ENCODE measurements at places on chromosomes 11 and 22.
A peak's percentile ranks its signal among the peaks of the same experiment; 100 is the strongest.

GRCh38 chr11:14330881-14331280 is 28.1 kb downstream of the RRAS2 start:
- no peak for DNase-seq

- no peak for DNase-seq
Measured at GRCh38 chr11:100810146-100810545, 123.1 kb downstream of the ARHGAP42 start.

GRCh38 chr11:518463-519202 is 11.6 kb upstream of the RNH1 start:
- peak; percentile 89 for DNase-seq

DNA sequence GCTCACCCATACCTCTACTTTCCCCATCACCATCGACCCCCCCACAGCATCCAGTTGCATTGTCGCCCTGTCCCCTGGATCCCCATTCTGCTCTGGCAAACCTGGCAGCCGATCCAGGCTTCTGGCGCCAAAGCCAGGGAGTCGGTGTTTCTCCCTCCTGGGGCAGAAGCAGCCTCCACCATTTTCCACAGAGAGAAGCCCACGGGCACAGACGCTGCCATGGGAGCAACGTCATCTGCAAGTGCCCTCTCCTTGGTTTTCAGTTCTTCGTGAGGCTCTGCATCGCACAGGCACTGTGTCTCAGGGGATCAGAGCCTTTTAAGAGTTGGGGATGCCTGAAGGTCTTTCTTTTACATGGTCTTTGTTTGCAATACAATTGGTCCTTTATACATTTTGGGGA is 2.3 kb downstream of the YPEL4 start:
- no peak for DNase-seq

GRCh38 chr11:8092587-8093424 is 11.8 kb downstream of the TUB start:
- peak; percentile 59 for DNase-seq

DNA sequence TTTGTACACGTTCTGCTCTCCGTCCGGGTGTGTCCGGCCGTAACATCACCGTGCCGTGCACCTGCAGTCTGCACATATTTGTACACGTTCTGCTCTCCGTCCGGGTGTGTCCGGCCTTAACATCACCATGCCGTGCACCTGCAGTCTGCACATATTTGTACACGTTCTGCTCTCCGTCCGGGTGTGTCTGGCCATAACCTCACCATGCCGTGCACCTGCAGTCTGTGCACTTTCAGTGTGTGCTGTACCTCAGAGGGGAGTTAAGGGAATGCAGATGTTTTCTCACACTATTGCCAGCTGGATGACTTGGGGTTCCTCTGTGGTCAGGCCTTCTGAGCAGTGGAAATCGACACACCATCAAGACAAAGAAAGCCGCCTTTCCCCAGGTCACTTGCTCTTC is 4.2 kb downstream of the TTLL8 start:
- no peak for DNase-seq

DNA sequence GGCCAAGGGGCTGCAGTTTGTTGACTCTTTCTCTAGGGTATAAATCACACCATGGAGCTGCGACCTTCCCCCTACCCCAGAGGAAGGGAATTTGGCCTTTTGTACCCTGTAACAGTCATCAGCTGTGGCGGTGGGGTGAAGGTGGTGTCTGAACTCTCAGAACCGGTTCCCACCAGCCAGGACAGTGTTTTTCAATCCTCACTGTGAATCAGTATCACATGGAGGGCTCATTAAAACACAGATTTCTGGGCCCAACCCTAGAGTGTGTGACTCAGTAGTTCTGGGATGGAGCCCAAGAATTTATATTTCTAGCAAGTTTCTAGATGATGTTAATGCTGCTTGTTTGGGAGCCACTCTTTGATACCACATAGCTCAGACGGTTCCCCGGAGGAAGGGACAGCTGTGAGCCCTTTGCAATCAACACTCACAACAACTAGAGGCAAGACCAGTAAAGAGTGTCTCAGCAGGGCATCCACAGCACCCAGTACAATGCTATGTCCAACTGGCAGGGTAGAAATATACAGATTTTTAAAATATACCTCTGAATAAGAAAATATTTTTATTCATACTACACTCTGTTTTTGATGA is 43.9 kb upstream of the FAT3 start:
- DNase-seq, result no peak

DNA sequence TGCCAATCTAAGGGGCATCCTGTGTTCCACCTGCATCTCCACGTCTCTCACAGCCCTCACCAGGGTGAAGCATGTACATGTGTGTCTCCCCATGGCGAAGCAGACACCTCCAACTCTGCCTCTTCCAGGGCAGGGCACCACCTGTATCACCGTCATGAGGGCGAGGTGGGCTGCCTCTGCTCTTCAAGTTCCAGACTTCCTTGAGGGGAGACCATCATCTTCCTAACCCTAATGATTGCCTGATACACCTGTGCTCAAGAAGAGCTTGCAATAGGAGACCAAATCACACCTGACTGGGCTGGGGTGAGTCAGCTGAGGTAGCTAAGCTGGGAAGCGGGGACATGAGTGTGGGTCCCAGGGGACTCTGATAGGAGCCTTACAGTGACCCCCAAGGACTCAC is 43.7 kb downstream of the GAB4 start:
- DNase-seq, result no peak

GRCh38 chr22:30890686-30891442 is 77.7 kb downstream of the MORC2 start:
- peak; percentile 11 for DNase-seq

- DNase-seq, result peak; percentile 29
Measured at GRCh38 chr11:119371778-119372182, 9.7 kb downstream of the USP2 start.

DNA sequence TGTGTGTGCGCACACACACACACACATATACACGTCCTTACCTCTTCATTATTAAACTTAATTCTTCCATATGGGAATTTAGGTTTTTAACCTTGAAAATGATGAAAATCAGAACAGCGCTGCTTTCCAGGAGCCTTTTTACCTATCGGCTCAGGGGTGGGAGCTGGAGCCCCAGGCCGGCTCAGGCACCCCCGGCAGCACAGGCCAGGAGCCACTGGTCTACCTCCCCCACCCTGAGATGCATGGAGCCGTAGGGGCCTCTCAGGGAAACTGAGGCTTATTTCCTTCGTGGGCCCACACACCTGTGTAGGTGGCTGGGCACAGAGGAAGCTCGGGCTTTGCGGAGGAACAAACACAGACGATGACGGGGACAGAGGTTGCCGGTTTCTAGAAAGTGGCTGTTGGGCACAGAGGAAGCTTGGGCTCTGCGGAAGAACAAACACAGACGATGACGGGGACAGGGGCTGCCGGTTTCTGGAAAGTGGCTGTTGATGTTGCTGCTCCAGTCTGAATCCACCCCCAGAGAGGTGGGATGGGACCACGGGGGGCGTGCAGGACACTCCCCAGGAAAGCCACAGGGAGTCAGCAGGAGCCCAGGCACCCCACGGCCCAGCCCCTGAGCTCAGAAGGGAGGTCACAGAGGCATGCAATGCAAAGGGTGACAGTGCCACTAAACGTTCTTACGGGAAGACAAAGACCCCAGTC is 149.4 kb downstream of the BRD1 start:
- DNase-seq, result no peak

Measured in inflammatory macrophage treated with lipopolysaccharide for 4 hours (primary cell).